Left renal cortex interstitium (tissue), 4 donors: ENCODE measurements at places on chromosomes 2 and 18. TPM values are rescaled to one million over a fixed set of nuclear protein-coding genes. Genes with fewer than 3 reads are reported as not detected.

GRCh38 chr2:81266106-81266505 lies 961.6 kb upstream of the LRRTM1 start:
- DNase-seq: peak; percentile 0

DNA sequence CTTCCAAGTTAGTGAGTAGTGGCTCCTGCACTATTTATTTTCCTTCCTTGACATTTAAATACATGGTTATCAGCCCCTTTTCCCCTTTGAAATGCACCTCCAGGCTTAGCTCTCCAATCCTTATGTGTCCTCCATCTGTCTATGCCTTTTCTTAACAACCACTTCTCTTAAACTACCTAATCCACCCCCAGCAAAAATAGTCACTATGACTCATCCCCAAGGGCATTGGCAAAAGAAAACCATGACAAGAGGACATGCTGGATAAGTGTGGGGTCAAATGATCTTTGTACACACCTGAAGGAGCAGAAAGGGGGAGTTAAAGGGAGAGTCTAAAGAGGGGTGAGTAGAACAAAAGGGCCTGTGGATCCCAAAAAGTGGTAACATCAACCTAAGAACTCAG lies 127.2 kb downstream of the ANKRD44 start:
- DNase-seq: no peak

DNA sequence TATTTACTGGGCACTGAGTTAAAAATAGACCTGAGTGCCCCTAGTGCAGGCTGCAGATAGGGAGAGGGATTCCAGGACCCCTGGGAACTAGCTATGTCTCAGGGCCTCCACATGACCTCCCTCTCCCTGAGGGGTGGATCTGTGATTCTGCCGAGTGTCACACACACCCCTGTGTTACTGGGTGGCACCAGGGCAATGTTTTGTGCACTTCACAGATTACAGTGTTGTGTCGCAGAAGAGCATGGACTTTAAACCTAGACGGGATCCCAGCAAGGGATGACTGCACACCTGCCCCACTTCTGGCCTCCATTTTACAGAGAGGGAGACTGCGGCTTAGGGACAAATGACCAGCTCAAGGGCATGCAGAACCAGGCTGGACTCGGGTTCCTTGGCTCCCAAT lies 65.6 kb downstream of the ZFP36L2 start:
- DNase-seq: no peak

DNA sequence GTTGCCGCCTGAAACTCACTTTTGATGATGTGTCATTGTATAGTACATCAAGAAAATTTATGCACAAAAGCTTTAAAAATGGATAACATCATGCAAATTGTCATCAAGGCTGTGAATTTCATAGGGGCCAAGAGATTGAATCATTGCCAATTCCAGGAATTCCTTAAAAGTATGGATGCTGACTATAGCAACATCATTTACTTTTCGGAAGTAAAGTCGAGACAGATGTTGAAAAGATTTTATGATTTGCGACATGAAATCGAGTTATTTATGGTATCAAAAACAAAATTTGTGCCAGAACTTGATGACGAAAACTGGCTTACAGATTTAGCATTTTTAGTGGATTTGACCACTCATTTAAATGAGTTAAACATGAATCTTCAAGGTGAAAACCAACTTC lies 56.3 kb downstream of the ASB1 start:
- no peak for DNase-seq

GRCh38 chr2:123530004-123530403 lies 495.1 kb upstream of the CNTNAP5 start:
- no peak for DNase-seq

GRCh38 chr2:138219961-138220360 lies 255.7 kb downstream of the HNMT start:
- no peak for DNase-seq

- DNase-seq: no peak
These were observed 3.5 kb downstream of the CWC22 start for GRCh38 chr2:180003559-180003958.

GRCh38 chr18:3466872-3467271 lies 16.9 kb downstream of the TGIF1 start:
- no peak for DNase-seq

- no peak for DNase-seq
These were observed 7.4 kb downstream of the SMAD7 start for GRCh38 chr18:48943333-48943732.

GRCh38 chr2:191114403-191114886 lies 36.3 kb downstream of the STAT4 start:
- no peak for DNase-seq

- DNase-seq: no peak
These were observed 6.7 kb downstream of the LMAN1 start for GRCh38 chr18:59352250-59352855.

DNA sequence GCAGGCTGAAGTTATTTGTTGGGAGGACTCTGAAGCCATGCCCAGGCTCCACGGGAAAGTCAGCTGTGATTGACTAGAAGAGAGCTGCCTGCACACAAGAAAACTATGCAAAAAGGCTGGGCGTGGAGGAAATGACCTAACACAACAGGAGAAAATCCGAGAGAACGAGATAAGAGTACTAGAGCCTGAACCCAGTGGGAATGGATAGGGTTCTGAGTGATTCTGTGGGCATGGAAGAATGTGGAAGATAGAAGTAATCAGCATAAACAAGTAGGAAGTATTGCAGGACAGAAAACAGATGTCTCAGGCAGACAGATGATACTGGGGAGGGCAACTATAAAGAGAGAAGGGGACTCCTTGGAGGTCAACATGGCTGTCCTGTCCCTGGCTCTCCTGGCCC lies 12.1 kb upstream of the COPS8 start:
- no peak for DNase-seq

GRCh38 chr2:224101820-224102630 lies 62.9 kb upstream of the SERPINE2 start:
- no peak for DNase-seq

DNA sequence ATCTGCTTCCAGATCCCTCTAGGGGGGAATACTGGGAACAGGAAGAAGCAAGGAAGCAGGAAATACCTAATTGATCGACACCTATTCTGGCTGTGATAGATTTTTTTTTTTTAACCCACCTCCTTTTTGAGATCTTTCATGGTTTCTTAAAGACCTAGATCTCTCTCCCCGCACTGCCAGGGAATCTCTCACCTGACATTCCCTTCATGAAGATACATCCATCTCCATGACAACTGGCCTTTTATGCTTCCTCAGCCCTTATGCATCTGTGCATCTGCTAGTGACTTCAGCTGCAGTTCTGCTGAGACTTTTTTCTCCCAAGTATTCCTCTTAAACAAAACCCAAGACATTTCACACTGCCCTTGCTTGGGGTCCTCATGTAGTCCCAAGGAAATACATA lies 21.1 kb upstream of the CPO start:
- DNase-seq: no peak

DNA sequence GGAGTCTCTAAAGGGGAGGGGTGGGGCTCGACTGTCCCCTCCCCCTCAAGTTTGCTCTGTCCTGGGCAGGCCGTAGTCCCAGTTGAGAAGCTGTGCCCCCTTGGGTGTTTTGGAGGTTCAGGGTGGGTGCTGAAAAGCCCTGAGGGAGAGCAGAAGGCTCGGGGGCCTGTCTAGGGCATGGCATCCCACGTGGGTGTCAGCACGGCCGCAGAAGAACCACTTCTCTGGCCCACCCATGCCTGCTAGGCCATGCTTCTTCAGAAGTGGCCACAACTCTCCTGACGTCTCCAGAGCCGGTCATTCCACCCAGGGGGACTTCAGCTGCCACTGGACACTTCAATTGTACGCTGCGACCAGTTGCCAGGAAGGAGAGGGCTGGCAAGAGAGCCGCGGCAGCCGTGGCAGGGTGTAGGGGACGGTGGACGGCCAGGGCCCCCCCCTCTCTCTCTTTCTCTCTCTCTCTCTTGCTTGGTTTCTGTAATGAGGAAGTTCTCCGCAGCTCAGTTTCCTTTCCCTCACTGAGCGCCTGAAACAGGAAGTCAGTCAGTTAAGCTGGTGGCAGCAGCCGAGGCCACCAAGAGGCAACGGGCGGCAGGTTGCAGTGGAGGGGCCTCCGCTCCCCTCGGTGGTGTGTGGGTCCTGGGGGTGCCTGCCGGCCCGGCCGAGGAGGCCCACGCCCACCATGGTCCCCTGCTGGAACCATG lies at the start of gene INPP5D:
TSS of gene INPP5D (plus strand) at position 546 of the 704 bp plus-strand sequence. CDS start at position 683, 137 bp downstream.
- no peak for DNase-seq

GRCh38 chr18:5673616-5674015 lies 129.8 kb upstream of the EPB41L3 start:
- no peak for DNase-seq

GRCh38 chr2:217105733-217106649 lies 246.1 kb upstream of the TNP1 start:
- no peak for DNase-seq

DNA sequence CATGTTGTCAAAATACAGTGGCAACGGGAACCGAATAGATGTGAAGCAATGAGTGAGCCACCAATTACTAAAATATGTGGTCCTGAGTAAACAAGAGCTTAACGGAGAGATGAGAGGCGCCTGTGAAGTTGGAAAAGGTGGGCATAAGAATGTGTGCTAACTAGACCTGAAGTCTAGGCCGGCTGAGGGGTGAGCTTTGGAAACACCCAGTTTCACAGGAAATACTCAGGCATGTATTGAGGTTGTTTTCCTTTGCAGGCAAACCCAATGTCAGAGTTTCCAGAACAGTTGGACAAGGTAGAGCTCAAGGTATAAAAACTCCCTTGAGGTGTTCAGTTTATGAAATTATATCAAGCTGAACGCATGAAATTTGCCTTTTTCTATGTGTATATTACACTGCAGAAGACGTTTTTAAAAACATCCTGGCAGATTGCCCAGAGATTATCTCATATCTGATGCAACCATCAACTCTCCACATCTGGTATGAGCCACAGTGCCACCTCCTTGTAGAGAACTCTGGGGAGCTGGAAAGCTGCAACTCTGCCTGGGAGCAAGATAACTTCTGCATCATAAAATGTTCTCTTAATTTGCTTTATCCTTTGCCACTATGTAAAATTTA lies 3.9 kb upstream of the WDSUB1 start:
- no peak for DNase-seq

GRCh38 chr2:168090366-168091135 lies 156.8 kb downstream of the STK39 start:
- DNase-seq: no peak

Gene CPSF3
- polyA plus RNA-seq: 44.5 TPM

Gene RTP5
- 0.09 TPM for polyA plus RNA-seq

Gene CFAP65
- 0.27 TPM for polyA plus RNA-seq

Gene SP140
- polyA plus RNA-seq: 0.76 TPM

Gene SCYGR4
- not detected for polyA plus RNA-seq
